ENCODE measurements at places on chromosomes 2 and 18.
A peak's percentile ranks its signal among the peaks of the same experiment; 100 is the strongest.

DNA sequence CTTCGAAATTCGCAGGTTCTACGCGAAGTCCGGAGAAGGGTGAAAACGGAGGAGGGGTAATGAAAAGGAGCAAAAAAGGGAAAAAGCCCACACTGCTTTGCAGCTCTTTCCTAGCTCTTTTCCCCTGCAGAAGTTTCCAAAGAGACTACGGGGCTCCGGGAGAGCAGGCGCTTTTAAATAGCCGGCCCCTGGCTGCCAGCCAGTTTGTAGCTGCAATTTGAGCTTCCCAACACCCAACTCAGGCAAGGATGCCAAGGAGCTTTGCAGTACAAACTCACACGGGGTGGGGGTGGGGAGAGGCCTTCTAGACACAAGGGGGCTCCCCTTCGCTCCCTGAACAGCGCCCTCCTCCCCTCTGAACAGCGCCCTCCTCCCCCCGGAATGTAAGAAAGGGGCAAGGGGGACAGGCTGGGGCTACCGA, at the start of gene IGFBP5:
IGFBP5 (minus strand) TSS at position 149 of the 421 bp plus-strand sequence. CDS start 774 bp downstream, outside the sequence.
- no peak for DNase-seq

DNA sequence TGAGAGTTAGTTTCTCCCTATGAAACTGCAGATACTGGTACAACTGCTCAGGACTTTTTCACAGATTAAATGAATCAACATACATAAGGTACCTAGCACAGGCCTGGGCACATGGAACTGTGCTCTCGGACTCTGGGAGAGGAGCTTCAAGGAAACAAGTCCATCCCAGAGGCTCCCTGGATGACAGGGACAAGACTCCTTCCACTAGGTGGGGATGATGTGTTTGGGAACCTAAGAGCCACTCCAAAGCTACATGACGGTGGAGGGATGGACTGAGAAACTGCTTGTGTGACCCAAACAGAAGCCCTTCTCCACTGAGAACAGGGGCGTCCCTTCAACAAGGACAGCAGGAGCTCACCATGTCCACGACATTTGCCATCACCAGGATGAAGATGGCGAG, 37.1 kb downstream of the CENPO start:
- no peak for DNase-seq

DNA sequence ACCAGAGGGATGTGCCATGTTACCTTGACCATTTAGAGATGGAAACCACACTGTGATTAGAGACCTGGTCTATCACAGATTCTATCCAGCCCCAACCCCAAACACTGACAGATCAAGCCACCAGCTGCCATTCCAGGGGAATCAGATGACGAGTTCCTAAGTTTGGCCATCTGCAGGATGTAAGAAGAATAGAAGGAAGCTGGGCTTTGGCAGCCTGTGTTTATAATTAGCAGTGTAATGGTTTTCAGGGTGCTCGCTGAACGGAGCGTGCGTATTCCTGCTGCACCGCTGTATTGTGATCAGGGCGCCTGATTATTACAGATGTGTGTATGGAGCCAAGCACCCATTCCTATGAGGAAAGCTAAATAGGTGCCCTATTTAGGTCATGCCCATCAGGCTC, 138.1 kb downstream of the LRRC30 start:
- DNase-seq = no peak

DNA sequence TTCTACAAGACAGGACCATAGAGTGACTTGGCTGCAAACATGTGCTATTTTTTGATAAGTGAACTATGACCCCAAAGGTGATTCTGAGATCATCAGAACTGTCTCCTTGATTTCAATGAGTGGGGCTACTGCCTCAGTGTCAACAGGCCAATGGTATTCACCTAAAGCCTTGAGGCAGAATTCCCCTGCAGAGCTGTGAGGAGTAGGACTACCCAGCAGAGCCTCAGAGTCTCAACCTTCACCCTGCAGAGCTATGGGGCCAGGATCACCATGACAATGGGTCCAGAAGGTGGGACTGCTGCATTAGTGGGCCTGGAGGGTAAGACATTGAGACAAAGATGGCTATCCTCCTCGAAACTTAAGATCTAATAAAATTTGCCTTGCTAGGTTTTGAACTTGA, 1668.2 kb upstream of the SLC39A10 start:
- no peak for DNase-seq

DNA sequence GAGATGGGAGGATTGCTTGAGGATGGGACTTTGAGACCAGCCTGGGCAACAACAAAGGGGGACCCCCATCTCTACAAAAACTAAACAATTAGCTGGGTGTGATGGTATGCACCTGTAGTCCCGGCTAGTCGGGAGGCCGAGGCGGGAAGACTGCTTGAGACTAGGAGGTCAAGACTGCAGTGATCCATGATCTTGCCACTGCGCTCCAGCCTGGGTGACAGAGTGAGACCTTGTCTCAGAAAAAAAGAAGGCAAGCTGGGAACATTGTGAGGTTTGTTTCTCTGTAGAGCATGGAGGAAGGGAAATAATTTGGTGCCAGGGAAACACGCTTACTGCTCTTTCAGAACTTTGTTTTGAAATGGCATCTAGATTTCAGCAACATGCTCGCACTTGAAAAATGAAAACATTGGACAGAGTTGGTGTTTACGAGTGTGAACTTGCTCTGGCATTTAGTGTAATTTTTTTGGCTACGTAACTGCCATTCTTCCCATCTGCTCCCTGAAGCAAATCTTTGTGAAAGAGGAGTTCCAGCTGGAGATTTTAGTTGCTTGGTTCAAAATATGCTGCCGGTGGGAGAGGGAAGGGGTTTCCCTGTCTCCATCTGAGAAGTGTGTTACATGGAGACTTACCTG, 125.6 kb upstream of the DLX2 start:
- no peak for DNase-seq

- no peak for DNase-seq
Observed at GRCh38 chr2:190950566-190950991, 63.4 kb downstream of the STAT1 start.

DNA sequence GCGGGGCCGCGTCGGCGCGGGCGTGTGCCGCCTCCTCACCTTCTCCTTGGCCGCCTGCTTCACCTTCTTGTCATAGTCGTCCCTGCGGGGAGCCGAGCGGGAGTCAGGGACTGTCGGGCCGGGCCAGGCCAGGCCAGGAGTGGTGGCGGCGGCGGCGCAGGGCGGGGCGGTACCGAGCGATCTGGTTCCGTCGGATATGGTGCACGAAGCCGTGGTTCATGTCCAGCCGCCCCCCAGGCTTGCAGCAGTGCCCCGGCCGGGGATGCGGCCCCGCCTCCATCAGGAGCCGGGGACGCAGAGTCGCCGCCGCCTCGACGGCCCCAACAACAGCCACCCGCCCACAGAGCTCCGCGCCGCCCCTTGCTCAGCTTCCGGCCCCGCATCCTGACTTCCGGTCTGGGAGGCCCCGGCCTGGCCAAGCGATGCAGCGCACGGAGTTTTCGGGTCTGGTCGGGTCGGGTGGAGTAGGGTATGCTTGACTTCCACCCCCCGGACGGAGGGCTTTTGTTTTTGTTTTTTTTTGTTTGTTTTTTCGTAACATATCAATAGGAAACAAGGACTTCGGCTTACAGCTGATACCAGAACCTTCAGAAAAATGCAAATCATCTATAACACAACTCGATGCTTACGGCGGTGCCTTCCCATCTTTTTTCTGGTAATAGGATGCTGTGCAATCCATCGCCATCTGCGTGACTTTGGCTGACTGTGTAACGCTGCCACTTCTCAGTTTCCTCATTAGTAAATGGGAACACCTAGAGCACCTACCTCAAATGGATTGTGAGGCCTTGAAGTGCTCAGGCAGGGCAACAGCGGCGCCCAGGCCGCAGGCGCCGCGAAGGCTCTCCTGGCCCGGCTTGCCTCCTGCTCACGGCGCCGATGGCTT, at the start of gene C2orf68:
C2orf68 (minus strand) TSS at position 362 of the 883 bp plus-strand sequence; CDS start at position 280, 82 bp downstream.
- peak; percentile 64 for DNase-seq

- no peak for DNase-seq
Observed at GRCh38 chr18:48666613-48667012, 127.8 kb downstream of the CTIF start.

DNA sequence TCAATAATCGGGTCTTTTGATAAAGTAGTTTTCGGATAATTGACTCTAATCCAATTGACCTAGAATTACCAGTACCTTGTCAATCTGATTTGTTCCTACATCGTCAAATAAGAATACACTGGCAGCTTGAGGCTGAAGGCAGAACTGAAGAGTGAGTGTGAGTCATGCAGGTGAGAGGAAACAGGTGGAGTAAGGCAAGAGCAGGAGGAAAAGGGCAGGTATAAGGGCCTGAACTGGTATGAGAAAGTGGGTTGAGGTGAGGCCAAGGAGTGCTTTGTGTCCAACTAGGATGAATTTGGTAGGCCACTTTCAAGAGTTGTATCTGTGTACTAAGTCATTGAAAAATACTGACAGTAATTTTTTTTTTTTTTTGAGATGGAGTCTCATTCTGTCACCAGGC, 186.0 kb downstream of the ZNF385B start:
- DNase-seq = no peak

- DNase-seq = no peak
Observed at GRCh38 chr2:80149991-80150390, 154.6 kb downstream of the LRRTM1 start.

- DNase-seq = no peak
Observed at GRCh38 chr2:231685349-231686191, 22.8 kb upstream of the PTMA start.

- DNase-seq = no peak
Observed at GRCh38 chr2:114814355-114814754, 371.9 kb downstream of the DPP10 start.

DNA sequence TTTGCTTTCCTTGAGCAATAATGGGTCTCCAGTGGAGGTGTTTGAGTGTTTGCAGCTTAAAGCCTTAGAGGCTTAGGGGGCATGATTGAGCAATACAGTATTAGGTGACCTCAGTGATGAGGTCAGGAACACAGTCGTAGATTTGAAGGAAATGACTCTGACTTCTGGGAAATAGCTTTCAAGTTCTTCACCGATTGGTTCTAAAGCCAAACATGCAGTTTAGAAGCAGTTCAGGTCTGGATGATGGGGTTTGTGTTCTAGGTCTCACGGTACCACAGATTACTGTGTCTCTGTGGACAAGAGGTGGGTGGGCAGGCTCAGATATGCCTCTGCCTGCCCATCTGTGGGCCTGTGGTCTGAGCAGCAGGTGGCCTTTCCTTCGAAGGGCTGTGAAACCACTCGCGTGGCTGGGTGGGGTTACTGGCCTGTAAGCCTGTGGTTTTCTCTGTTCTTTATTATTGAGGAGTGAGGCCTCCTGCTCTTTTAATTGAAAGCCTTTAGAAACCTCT, 7.8 kb downstream of the MTHFD2 start:
- no peak for DNase-seq

DNA sequence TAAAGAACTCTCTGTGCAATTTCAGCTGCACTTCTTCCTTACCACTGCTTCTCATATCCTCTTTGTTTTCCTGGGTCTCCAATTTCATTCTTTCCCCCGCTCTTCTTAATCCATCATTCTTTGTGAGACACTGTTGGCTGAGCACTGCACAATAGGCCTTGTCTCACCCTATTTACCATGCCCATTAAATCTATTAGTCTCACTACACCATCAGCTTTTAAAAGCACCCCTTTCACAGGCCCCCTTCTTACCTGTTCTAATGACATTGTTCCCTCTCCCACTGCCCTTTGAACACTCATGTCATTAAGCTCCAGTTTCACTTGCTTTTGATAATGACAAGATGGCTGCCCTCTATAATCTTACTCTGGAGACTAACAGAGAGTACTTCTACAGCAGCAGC, 404.1 kb upstream of the ACVR2A start:
- DNase-seq = no peak

- DNase-seq = no peak
Observed at GRCh38 chr2:199869227-199869541, 18.2 kb upstream of the FTCDNL1 start.

GRCh38 chr18:36325846-36326245, 28.3 kb downstream of the FHOD3 start:
- DNase-seq = no peak

GRCh38 chr2:12068796-12069538, 322.5 kb downstream of the LPIN1 start:
- no peak for DNase-seq

GRCh38 chr2:232260075-232260474, 118.5 kb upstream of the ALPP start:
- DNase-seq = no peak

GRCh38 chr2:18656048-18656447, 66.7 kb upstream of the NT5C1B start:
- DNase-seq = no peak

DNA sequence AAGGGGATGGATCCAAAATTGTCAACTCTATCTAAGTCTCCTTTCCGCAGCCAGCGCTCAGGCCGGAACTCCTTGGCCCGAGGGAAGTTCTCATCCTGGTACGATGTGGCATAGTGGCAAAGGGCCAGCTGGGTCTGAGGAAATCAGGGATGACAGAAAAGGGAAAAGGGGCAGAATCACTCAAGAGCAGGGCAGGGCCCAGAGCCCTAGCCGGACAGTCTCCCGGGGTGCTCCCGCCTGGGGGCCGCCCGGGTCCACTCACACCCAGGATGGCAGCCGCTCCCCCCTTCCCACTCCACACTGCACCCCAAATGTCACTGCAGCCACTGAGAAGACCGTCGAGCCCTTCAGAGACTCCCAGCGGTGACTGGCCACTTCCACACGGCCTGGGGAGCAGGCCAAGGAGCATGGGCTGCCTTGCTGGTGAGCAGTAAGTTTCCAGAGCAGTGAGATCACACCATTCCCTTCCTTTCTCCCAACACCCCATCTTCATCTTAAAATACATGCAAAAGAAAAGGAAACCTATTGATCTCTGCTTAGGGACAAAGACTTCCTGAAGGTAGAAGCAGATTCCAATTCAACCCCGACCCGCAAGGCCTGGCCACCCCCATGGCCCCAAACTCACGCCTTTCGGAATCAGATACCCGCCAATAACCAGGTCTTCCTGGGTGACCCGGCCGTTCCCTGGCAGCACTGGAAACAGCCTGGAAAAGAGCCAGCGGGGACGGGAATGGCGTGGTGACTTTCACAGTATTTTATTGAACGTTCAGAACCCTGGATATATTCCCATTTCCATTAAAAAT, 26.7 kb downstream of the CYP27C1 start:
- no peak for DNase-seq

- no peak for DNase-seq
Observed at GRCh38 chr2:119699016-119699606, 20.1 kb downstream of the TMEM177 start.

DNA sequence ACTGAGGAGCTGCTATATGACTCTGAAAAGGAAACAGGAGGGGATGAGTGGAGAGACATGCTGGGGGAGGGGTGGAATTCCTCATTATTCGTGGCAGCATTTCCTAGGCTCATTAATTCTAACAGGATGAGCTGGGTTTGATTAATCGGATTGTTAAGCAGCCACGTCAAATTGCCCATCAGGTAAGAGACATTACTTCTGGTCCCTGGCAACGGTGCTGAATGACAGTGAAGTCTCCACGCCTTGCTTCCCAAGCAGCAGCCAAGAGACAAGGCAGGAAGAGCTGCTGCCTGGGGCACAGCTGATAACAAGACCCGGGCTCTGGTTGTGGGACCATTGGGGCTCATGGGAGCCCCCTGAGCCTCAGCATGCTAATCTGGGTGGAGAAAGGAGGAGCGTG, 86.6 kb downstream of the MARCHF4 start:
- DNase-seq = no peak

Data from stimulated activated CD8-positive, alpha-beta memory T cell treated with anti-CD3 and anti-CD28 coated beads, Interleukin-7, amount 100 ng/mL, for 1 hour (primary cell).